SK-MEL-5 (cell line): ENCODE measurements at places on chromosomes 5 and 9. TPM values are rescaled to one million over a fixed set of nuclear protein-coding genes. Genes with fewer than 3 reads are reported as not detected.

DNA sequence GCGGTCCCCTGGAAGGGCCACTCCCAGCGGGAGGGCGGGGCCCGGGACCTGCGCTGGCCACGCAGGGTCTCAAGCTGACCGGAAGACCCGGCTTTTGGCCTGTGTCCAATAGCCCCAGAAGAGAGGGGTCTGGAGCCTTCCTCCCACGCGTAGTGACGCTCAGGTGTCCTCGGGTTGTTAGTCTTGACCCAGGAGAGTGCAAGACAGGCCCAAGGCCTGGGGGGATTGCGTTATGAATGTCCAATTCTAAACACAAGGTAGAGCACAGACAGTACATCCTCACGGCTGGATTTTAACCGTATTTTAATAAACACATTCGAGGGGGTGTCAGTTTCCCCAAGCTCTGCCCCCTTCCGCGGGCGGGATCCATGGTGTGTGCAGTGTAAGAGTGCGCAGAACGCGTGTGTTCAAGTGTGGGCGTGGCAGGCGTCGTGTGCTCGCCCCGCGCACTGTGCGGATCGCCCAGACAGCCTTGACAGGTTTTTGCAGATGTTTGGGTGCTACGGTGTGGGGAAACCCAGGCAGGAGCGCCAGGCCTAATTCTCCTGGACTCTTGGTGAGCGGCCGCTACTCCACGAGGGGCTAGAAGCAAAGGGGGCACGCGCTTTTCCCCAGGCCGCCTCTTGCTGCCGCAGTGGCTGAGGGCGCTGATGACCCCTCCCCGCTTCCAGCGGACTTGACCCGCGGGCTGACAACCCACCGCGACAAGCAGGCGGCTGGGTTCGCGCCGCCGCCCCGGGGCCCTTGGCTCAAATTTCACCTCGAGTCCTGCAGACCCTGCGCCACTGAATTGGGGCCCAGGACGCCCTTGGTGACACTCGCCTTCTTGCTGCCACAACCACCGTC lies 6.1 kb upstream of the DMRT3 start:
- DNase-seq = no peak

- DNase-seq = no peak
Measured at GRCh38 chr9:128787659-128788058, 606 bp downstream of the TBC1D13 start.

DNA sequence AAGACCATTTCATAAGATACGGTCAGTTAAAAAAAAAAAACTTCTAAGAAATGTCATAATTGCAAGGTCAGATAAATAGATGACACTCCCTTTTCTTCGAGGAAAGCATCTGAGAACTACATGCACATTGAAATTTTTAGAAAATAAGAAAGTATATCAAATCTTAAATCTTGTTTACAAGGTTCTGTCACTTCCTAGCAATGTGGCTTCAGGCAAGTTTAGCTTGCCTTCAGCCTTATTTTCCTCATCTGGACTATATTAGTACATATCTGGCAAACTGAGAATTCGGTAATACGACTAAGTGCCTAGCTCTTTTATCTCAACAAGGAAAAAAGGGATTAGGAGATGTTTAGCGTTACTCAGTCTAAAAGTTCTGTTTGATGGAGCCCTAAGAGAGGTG lies 32.5 kb upstream of the OR2K2 start:
- DNase-seq = no peak

The CLIC3 gene
- total RNA-seq = not detected in 2 replicates

The DMRT1 gene
- total RNA-seq = not detected in 2 replicates

The S1PR3 gene
- total RNA-seq = 0.50 and 0.56 TPM in 2 replicates

The SLC34A1 gene
- total RNA-seq = 0.16 and 0.19 TPM in 2 replicates

DNA sequence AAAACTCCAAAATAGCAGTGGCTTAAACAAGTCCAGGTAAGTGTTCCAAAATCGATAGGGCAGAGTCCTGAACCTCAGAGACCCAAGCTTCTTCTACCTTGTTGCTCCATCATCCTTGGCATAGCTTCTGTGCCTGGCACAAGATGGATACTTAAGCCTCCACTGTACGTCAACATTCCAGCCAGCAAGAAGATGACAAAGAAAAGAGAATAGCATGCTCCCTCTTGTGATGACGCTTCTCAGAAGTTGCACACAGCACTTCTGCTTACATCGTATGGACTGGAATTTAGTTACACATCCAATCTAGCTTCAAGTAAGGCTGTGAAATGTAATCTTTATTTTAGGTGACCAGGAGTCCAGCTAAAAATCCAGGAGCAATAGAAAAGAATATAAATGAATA lies 227.4 kb downstream of the ESM1 start:
- DNase-seq = no peak

The ZNF618 gene
- total RNA-seq = 2.2 and 3.2 TPM in 2 replicates

The ADAMTS6 gene
- total RNA-seq = 4.3 and 4.5 TPM in 2 replicates

- no peak for DNase-seq
Measured at GRCh38 chr5:135129307-135129706, 95.3 kb upstream of the PITX1 start.

GRCh38 chr9:78697618-78698017 lies 400.7 kb downstream of the PSAT1 start:
- DNase-seq = no peak

- no peak for DNase-seq
Measured at GRCh38 chr5:52481201-52481600, 306.5 kb upstream of the ITGA1 start.

The FBP1 gene
- 0.71 TPM in 1 of 2 replicates, not detected in the other for total RNA-seq

GRCh38 chr5:147515269-147515668 lies 5.4 kb upstream of the DPYSL3 start:
- DNase-seq = no peak

GRCh38 chr9:121484651-121485446 lies 14.8 kb downstream of the GGTA1 start:
- DNase-seq = no peak

DNA sequence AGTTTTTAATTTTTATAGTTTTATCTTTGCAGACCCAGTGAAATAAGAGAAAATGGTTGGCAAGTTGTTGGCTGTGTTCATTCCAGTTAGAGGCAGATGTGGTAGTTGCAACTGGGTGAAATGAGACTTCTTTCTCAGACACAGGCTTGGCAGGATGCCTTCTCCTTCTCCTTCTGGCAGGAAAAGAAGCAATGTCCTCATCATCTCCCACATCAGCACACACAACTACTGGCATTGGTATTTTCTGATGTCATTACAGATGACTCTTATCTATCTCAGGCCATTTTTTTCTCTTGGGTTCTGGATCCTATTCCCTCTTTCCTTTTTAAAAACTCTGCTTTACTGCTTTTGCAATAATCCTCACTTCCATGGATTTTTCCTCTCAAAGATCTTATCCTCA lies 103.3 kb upstream of the EDIL3 start:
- no peak for DNase-seq

The PCDHB4 gene
- total RNA-seq = 0.40 and 0.43 TPM in 2 replicates

DNA sequence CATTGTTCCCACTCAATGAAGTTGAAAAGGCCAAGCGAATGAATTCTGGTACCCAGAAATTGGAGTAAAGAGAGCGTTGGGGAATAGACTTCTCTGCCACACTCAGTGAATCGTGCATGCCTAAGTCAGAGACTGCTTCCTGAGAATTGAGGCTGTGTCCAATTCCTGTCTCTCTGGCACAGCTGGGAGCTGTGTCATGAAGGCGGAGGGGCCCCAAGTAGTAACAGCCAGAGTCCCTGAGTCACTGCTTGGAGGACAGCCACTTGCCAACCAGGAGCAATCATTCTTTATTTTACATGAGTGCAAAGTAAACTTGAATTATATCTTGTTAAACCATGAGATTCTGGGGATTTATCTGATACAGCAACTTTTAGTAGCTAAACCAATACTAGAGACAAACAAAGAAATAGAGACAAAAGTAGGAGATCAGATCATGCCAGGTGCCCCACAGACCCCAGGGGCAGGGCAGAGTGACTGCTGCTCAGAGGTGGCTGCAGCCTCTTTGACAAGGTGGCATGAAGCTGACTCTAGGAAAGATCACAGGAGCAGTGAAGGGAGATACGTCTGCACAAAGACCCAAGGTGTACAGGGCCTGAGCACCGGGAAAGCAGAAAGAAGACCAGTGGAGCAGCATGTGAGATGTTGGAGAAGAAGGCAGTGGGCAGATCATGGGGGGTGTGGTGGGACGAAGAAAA lies 246.0 kb downstream of the GADD45G start:
- DNase-seq = no peak

GRCh38 chr9:137357166-137357565 lies 55.1 kb upstream of the NRARP start:
- DNase-seq = no peak
